Hematopoietic multipotent progenitor cell treated with erythropoietin and hydrocortisone succinate and interleukin-3 and kit ligand, for 15 days (in vitro differentiated cells): ENCODE measurements at places on chromosomes 5 and 9.

DNA sequence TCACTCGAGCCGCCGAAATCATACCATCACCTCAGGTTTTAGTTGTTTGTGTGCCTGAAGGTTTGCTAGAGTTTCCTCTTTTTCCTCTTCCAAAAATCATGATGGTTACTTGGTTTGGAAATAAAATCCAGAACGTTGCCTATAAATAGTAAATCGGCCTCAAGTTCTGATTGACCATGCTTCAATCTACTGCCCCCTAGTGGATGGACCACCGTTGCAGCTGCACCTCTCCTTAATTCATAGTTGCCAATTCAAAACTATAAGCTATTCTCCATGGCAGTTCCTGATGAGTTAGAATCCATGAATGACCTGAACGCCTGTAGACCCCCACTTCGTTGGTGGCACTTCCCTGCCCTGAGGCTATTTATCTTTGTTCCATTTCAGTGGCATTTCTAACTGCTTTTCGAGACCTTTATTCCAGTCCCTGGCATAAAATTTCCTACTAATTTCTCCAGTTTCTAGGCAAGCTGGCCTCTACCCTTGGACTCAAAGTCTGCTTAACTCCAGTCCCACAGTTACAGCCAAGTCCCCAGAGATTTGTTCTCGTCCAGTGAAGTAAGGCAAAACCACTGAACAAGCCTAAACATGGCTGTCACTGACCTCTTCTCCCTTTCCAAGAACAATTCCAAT lies 422.6 kb downstream of the EFNA5 start:
- DNase-seq: peak; percentile 16

DNA sequence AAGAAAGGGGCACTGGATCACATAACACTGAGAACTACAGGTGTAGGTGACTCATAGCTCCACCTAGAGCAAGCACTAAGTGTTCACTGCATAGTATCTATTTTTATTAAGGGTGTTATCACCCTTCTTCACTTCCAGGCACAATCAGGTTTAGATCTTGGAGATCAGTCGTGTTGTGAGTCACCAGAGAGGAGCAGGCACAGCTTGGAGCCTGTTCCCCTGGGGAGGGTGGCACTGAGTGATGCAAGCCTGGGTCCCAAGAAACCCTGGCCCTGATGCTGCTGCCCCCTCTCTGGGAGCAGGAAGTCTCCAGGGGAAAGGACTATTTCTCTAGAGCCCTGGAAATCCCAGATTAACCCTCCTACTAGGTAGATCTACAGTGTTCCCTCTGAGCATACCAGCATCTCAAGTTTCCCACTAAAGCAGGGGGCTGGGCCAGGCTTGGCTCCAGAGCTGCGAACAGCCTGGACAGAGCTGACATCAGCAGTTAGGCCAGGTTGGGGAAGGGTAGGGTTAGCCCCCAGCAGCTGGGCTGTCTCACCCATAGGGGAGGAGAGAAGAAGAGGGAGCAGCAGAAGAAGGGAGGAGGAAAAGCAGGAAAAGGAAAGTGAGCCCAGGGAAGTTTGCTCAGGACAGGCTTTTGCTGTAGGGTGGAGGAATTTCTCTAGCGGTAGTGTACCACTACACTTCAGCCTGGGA lies 28.1 kb upstream of the SPINK4 start:
- no peak for DNase-seq

GRCh38 chr5:72121780-72122445 lies 14.6 kb downstream of the MAP1B start:
- DNase-seq: no peak

GRCh38 chr9:105330755-105331154 lies 86.3 kb downstream of the SLC44A1 start:
- DNase-seq: no peak
